ENCODE measurements at places on chromosomes 3 and 15.
A peak's percentile ranks its signal among the peaks of the same experiment; 100 is the strongest.

- no peak for DNase-seq
These were observed 291.7 kb downstream of the EPHA6 start for GRCh38 chr3:97105989-97106651.

DNA sequence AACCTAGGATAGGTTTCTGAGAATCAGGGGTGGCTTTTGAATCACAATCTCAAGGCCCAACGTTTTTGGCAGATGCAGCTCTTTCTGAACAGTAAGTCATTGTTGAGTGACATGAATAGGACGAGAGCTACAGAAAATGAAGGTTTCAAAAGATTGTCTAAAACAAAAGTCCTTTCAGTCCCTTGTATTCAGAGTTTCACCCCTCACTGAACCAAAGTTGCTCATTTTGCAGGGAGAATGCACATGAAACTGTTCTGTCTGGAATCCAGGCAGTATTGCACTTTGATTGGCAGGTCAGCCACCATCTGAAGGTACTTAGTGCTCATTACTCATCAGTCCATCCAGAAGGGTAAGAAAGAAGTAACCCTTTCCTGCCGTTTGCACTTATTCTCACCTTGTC is 24.1 kb upstream of the RASGRP1 start:
- peak; percentile 11 for DNase-seq

DNA sequence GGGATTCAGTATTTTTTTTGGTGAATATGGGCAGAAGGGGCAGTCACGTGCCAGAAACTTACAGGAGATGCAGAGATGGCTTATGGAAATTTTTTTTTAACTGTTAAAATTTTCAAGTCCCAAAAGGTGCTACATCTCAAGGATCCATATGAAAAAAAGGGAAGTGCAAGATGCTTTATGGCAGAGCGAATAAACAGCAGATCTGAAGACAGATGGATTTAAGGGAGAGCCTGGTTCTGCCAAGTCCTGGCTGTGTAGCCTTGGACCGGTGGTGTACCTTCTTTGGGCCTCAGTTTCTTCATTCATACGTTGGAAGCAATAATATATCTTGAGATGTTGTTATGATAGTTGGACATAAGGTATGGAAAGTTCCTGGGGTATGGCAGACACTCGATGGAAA is 91.5 kb upstream of the ARRDC4 start:
- no peak for DNase-seq

DNA sequence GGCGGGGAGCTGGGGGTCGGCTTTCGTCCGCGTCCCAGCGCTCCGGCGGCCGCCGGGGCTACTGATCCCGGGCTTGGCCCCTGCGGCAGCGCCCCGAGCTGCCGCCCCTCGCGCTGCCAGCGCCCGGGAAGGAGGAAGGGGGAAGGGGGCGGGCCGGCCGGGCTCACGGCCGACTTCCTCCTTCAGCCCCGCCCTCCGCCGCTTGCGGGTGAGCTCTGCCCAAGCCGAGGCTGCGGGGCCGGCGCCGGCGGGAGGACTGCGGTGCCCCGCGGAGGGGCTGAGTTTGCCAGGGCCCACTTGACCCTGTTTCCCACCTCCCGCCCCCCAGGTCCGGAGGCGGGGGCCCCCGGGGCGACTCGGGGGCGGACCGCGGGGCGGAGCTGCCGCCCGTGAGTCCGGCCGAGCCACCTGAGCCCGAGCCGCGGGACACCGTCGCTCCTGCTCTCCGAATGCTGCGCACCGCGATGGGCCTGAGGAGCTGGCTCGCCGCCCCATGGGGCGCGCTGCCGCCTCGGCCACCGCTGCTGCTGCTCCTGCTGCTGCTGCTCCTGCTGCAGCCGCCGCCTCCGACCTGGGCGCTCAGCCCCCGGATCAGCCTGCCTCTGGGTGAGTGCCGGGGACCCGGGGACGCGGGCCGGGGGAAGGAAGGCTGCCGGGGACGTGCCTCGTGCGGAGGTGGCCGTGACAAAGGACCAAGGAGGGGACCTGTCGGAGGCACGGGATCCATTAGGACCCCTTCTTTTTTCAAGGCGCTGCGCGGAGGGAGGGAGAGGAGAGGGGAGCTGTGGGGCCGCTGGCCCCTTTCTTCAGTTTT is at the start of gene SEMA4B:
Gene SEMA4B, plus strand, starts transcription at position 201 of the 814 bp plus-strand sequence. Its CDS starts 249 bp downstream, at position 450.
- peak; percentile 64 for DNase-seq

GRCh38 chr15:95401587-95401986 is 928.9 kb upstream of the NR2F2 start:
- DNase-seq = no peak

GRCh38 chr15:58369261-58369701 is 62.5 kb upstream of the LIPC start:
- peak; percentile 80 for DNase-seq

- DNase-seq = peak; percentile 82
These were observed 83.6 kb upstream of the TSEN2 start for GRCh38 chr3:12400616-12401194.

DNA sequence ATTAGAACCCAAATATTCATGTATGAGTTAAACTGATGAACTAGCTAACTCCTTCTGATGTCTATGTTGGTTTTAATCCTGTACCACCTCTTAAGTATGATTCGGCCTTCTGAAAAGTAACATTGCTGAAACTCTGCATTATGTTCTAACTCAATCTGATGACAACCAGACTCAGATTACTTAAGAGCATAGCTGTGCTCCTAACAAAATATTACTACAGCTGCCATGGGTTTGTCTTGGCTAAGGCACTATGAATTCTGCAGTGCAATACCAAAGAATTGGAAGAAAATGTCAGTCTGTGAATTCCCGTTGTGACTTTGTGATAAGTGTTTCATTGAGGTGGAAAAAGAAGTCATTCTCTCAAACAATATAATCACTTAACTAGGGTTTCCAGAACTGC is 224.4 kb downstream of the ZMAT3 start:
- DNase-seq = no peak

- no peak for DNase-seq
These were observed 35.7 kb downstream of the MGA start for GRCh38 chr15:41695750-41696436.

DNA sequence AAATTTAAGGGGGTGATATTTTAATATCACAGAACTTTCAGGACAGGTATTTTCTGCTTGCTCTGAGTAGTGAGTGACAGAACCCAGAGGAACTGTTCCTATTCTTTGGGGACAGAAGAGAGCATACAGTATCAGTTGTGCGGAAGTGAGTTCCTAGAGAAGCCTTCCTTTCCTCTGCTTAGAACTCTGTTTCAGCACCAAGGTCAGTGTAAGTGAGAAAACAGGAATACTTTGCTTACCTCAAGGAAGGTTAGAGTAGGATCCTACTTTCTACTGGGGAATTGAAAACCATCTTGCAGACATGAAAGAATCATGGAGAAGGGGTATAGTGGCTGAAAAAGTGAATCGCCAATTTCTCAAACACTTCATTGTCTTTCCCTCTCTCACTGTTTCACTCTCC is 542.4 kb downstream of the SQOR start:
- no peak for DNase-seq

DNA sequence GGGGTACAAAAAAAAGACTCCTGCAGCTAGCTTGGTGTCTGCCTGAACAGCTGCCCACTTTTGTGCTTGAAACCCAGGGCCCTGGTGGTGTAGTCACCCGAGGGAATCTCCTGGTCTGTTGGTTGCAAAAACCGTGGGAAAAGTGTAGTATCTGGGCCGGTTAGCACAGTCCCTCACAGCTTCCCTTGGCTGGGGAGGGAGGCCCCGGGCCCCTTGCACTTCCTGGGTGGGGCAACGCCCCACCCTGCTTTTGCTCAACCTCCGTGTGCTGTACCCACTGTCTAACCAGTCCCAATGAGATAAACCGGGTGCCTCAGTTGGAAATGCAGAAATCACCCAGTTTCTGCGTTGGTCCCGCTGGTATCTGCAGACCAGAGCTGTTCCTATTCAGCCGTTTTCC is 211.7 kb upstream of the ZPLD1 start:
- no peak for DNase-seq

GRCh38 chr3:171812811-171813210 is 2.5 kb upstream of the PLD1 start:
- DNase-seq = no peak

DNA sequence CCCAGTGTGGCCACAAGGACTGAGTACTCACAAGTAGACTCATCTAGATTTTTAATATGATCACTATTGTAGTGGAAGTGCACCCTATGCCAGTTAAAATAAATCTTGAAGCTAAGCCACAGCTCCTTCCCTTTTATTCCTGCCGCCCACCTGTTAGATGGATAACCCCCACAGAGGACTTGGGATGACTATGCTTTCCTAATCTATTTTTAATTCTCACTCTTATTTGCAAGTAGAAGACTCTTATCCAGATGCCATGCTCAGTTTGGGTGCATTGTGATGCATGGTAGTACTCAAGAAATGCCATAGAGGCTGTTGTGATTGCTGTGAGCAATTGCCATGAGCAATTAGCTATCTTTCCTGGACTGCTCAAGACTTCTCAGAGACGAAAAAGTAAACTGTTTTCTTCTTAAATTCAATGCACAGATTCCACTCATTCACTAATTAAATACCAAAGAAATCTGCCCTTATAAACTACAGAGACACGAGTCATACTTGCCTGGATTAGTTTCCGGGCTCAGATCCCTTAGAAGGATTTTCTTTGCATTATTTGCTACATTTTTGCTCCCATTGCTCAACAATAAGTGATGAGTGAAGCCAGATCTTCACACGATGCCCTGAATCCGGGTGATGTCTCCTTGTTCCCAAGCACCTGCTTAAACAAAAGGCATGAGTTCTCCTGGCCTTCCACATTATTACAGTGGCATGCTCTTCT is 472.1 kb downstream of the SOX2 start:
- DNase-seq = no peak

GRCh38 chr15:76376029-76376428 is 39.5 kb downstream of the ISL2 start:
- DNase-seq = peak; percentile 13

DNA sequence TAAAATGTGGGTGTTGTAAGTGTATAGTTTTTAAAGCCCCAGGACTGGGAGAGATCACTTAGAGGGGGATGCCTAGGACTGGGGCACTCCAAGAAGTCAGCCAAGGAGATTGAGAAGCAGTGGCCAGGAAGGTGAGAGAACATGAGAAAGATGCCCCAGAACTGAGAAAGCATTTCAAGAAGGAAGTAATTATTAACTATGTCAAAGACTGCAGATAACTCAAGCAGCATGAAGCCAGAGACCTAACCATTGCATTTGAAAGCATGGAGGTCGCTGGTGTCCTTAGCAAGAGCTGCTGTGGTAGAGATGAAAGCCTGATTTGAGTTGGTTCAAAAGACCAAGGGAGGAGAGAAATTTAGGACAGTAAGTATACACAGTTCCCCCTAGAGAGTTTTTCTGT is 30.6 kb upstream of the SLC2A2 start:
- no peak for DNase-seq

GRCh38 chr3:157566596-157566995 is 63.4 kb upstream of the VEPH1 start:
- no peak for DNase-seq

- DNase-seq = no peak
These were observed 21.8 kb downstream of the DNASE1L3 start for GRCh38 chr3:58188921-58189451.

- DNase-seq = no peak
These were observed 19.6 kb downstream of the CRYGS start for GRCh38 chr3:186524616-186525015.

GRCh38 chr3:125402639-125403038 is 27.5 kb upstream of the ZNF148 start:
- no peak for DNase-seq

DNA sequence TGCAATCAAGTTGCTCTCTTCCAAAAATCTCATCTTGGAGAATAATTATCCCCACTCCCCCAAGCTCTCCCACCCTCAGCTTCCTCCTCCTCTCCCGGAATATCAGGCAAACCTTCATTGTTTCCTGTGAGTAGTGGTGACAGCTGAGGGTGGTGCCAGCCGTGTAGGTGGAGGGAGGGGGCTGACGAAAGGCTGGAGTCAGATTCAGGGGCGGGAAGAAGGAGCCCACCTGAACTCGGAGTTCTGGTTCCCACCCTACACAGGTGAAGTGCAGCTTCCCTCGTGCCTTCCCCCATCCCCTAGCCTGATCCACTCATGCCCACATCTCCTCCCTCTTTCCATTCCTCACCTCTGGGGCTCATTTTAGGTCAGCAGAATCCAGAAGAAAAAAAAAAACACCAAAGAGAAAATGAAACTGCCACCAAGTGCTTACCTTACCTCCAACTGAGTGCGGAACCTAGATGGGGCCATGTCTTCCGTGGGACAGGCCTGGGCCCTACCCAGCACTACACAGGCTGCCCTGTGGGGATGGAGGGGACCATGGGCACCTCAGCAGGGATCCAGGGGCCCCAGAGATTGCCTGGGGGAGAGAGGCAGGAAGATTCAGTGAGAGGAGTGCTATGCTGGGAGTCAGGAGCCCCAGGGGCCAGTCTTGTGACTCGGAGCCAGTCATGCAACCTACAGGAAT is 81.3 kb downstream of the ADCY5 start:
- no peak for DNase-seq

DNA sequence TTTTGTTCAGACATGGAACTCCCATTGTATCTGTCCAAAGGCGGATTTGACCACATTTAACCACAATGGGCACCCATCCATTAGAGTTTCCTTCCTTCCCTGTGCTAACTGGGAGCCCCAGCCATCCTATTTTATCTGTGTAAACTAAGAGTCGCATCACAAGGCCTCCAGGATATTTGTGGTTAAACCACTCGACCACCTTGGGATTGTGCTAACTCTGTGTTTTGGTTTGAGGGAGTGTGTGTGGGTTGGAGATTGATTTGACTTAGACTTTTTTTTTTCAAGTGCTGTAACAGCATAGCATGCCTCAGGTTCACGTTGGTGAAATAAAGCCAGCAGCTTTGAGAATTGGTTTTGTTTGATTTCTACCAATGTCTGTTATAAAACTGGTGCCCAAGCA is 100.4 kb upstream of the TP63 start:
- DNase-seq = peak; percentile 46

GRCh38 chr3:146739203-146739671 is 134.1 kb upstream of the PLSCR5 start:
- DNase-seq = no peak

DNA sequence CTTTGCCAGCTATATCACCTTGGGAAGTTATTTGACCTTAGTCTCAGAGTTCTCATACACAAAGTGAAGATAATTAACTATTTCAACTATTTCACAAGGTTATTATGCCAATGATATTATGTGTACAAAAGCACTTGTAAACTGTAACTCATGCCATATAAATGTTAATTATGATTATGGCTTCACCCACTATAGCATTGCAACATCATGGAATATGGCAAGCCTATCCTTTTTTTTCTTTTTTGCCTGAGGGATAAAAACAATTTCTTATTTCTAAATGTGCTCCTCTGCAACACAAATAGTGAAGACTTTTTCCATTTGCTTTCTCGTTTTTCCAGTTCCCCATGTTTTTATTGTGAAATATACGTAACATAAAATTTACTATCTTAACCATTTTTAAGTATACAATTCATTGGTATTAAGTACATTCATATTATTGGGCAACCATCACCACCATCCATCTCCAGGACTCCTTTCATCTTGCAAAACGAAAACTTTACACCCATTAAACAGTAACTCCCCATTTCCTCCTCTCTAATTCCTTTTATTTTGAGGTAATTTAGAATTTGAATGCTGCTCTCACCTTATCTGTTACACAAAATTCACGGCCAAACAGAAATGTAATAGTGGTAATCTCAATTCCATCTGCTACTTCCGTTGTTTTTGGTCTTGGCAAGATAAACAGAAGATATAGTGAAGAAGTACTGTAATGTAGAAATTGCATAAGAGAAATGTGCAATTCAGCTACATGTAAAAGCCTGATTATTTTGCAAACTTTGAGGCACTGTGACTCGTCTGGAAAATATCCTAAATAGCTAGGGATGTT is 46.3 kb downstream of the NANOGP8 start:
- DNase-seq = peak; percentile 24

GRCh38 chr3:196636369-196637349 is 2.8 kb upstream of the NRROS start:
- DNase-seq = no peak
